ENCODE measurements at places on chromosomes 5 and 9.
A peak's percentile ranks its signal among the peaks of the same experiment; 100 is the strongest.

DNA sequence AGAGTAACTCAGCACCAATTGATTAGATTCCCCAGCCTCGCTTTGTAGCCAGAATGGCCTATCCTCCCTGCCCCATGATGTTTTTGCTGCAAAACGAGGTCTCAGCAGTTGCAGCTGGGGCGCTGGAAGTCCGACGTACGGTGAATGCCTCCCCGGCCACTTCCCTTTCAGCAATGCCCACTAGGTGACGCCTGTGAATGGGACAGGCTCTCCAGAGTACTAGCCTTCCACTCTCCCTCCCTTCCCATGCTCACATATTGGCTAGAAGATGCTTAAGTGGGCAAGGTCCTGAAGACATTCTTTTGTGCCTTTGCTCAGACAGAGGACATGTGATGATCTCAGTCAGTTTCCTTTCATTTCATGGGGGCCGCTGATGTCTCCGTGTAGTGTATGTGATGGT is 50.8 kb downstream of the DMRT2 start:
- DNase-seq = no peak

DNA sequence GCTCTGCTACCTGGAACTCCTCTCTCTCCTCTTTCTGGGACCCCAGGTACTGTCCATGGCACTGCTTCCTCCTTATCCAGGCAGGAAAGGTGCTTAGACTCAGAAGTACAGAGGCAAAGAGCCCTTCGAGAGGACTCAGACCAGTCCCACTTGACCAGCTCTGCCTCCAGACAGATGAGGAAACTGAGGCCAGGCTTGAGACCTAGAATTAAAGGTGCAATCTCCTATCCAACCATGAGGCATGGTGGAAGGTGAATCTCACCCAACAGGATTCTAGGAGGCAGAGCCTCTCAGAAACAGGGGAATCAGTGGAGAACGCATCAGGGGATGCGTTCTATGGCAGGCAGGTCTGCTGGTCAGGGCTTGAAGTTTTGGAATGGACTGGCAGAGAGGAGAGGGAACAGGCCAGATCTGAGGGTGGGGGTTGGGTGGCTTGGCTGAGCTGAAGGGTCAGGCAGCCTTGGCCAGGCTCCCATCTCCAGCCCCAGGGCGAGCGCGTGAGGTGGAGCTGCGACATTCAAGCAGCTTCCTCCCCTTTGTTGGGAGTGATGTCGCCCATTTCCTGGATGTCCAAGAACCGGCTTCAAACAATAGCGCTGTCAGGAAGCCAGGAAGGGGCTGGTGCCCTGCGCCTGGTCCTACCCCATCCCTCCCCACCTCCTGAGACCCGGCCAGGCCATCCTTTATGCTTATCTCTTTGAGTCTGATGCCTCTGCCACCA is 26.2 kb downstream of the NDUFA8 start:
- no peak for DNase-seq

DNA sequence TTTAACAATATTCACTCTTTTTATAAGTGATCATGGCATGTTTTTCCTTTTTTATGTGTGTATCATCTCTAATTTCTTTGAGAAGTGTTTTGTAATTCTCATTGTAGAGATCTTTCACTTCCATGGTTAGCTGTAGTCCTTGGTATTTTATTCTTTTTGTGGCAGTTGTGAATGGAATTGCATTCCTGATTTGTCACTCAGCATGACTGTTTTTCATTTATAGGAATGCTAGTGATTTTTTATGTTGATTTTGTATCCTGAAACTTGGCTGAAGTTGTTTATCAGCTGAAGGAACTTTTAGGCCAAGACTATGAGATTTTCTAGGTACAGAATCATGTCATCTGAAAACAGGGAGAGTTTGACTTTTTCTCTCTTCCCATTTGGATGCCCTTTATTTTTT is 13.1 kb upstream of the SPINK13 start:
- no peak for DNase-seq

GRCh38 chr5:10286162-10286861 is 21.4 kb downstream of the CMBL start:
- DNase-seq = no peak

GRCh38 chr9:123131258-123131657 is 97.8 kb downstream of the GPR21 start:
- DNase-seq = no peak

DNA sequence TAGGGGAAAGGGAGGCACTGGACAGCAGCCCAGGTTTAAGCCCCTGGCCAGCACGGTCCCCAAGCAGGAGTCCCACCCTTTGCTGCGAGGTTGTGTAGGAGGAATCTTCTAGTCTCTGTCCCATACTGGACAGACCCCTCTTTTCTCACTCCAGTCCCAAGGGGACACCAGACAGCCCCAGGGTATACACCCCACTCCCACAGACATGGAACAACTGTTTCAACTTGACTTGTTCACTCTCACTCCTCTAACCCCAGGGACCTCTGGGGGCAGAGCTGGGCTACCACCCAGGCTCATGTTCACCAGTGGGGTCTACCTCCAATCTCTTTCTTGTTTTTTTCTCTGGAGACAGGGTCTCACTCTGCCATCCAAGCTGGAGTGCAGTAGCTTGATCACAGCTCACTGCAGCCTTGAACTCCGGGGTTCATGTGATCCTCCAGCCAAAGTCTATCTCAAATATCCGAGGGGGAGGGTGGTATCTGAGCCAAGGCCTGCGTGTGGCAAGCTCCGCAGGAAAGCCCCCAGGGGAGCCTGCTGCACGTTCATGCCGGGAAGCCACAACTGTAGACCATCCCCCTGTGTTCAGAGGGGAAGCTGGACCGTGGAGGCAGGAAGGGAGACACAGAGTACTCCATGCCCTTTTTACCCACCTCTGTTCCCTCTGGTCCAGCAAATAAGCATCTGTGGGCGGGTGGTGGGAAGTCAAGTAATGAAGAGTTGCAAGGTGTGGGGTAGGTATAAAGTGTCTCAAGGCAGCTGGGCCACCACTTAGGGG is 1.8 kb downstream of the PTGES2 start:
- DNase-seq = no peak

DNA sequence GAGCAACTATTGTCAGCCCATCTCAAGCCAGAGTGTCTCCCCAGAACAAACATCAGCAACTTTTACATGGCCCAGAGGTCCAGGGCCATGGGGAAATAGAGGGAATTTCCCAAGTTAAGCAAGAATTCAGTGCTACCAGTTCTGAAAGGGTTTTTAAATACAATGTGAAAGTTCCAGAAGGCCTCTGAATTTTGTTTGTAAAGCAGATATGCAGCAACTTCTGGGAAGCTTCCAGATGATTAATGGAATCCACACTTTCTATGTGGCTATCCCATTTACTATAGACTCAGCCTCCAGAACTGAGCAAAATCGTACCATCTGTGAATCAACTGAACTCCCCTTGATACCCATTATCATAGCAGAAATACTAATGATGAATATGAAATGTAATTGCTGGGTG is 93.8 kb downstream of the FEM1C start:
- no peak for DNase-seq

- DNase-seq = no peak
Observed at GRCh38 chr5:142059304-142059940, 46.6 kb upstream of the GNPDA1 start.

- no peak for DNase-seq
Observed at GRCh38 chr9:125633116-125633745, 73.8 kb downstream of the MAPKAP1 start.

- DNase-seq = no peak
Observed at GRCh38 chr9:35134920-35135319, 19.3 kb upstream of the ATOSB start.

- DNase-seq = no peak
Observed at GRCh38 chr9:11893331-11893730, 799.9 kb upstream of the TYRP1 start.

GRCh38 chr9:105055917-105056316 is 128.0 kb upstream of the ABCA1 start:
- DNase-seq = no peak

DNA sequence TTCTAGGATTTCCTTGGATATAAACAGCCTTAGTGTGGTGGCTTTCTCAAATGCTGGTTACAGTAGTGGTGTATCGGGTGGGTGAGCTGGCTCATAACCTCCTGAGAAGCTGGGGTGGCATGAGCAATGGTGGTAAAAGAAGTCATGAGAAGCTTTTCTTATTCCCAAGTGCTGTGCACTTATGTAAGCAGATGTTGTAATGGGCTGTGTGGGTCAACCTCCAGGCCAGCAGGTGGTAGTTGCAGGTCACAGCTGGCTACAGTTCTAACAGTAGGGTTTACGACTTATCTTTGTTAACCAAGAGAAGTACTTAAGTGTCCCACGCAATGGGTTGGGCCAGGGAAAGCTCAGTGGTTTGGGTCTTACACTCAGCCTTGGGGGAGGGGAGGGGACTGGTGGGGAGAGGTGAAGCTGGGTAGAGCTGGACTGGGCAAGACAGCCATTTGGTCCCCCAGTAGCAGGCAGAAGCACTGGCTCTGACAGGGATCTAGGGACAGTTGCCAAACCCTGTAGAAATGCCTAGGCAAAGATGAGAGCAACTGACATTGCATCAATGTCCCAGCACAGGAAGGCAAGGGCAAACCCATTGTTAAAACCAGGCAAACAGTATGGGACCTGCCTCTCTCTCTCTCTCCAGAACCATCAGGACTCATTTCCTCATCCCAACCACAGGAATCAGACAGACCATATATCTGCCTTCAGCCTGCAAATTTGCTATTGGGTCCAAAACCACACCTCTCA is 76.8 kb downstream of the RNF130 start:
- no peak for DNase-seq

GRCh38 chr5:109656829-109657228 is 32.9 kb upstream of the MAN2A1 start:
- peak; percentile 19 for DNase-seq

DNA sequence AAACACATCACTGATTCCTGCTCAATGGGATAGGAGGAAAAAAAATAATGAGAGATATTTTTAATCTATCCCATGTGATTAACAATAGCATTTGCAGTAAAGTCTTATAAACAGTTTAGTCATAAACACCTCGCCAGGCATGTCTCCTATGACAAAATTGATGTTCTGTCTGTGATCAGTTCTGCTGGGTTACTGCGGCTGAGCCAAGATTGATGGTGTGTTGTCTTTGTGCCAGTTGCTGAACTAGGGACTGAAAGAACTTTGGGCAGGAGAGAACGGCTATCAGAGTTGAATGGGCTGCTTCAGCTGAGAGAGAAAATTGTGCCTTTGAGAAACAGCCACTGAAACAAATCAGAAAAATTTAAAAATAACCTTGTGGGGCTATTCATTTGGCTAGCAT is 37.3 kb upstream of the MAMDC2 start:
- DNase-seq = no peak

DNA sequence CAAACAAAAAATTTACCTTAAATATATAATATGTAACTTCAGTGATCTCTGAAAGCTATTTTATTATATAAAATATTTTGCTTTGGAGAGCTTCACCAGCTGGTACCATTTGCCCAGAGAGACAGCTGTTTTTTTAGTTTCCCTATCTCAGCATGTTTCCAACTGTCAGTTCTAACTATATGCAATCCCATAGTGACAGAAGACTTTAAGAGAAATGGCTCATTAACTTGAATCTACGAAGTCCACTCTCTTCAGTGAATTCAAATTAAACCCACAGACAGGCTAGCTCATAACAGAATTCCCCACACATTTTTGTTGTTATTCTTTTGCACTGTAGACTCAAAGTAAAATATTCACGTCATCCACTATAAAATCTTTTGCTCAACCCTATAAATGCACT is 251.8 kb upstream of the POU5F2 start:
- no peak for DNase-seq

- no peak for DNase-seq
Observed at GRCh38 chr5:156615901-156616300, 234.2 kb upstream of the PPP1R2B start.
